ENCODE measurements at places on chromosomes 2 and 18. TPM values are rescaled to one million over a fixed set of nuclear protein-coding genes. Genes with fewer than 3 reads are reported as not detected.

The CD8B gene
- total RNA-seq, result not detected

The TP53I3 gene
- total RNA-seq, result 5.6 TPM

DNA sequence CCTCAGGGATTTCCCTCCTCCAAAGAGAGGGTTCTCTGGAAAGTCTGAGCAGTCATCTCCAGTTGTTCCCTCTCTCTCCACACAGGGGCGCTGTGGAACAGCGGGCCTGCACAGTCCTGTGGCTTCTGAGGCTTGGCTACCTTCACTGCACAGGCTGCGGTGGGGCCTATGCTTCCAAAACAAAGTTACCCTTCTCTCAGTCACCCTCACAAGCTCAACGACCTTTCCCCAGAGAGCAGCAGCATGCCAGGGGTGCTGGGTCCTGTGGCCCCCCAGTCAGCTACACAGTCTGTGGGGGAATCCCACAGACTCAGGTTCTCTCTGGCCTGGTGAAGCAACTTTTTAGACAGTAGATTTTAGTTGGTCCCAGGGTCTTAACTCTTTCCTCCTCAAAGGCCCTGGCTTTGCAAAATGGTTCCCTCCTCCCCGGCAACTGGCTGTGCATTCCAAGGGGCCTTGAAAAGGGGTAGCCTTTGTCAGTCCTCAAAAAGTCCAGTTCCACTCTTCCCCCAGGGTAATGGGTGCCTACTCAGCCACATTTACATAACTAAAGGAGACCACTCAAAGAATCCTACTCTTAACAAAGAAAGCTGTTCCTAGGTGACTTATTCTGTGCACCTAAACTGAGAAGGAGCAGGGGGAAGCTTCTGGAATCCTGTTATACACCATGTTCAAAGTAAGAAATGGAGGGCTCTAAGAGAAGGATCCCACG lies 14.9 kb downstream of the B3GNT7 start:
- ATAC-seq, result no peak

DNA sequence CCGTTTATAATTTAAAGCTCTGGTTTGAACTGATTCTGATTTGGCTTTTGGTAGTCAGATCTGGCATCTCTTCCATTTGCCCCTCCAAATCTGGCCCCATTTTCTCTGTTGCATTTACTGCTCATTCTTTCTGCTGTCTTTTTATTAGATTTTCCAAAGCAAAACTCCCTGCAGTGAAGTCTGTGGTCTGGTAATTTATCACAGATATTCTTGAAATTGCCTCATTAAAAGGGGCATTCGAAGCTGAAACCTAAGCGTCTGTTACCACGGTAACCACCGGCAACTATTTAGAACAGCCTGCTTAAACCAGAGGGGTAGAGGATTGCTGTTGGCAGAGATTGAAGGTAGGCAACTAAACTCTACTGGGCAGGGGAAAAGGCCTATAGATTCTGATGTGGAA lies 111.5 kb upstream of the UPP2 start:
- no peak for ATAC-seq

DNA sequence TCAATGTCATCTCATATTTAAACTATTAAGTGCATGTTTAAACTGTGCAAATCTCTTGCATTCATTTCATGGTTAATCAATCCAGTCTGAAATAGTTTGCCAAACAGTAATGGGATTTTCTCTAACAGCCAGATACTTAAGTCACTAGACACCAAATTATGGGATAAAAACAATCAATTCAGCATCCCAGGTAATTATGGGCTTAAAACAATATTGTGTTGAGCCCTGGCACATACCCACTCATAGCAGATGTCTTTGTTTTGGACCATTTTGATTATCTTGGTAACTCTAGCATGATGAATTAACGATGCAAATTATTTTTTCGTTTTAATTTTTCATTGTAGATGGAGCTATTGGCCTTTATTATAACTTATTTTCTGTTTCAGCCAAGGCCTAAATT lies 118.5 kb upstream of the CD302 start:
- no peak for ATAC-seq

GRCh38 chr2:23425338-23425871 lies 40.4 kb downstream of the KLHL29 start:
- no peak for ATAC-seq

GRCh38 chr18:54184836-54185235 lies 39.6 kb downstream of the MBD2 start:
- no peak for ATAC-seq

DNA sequence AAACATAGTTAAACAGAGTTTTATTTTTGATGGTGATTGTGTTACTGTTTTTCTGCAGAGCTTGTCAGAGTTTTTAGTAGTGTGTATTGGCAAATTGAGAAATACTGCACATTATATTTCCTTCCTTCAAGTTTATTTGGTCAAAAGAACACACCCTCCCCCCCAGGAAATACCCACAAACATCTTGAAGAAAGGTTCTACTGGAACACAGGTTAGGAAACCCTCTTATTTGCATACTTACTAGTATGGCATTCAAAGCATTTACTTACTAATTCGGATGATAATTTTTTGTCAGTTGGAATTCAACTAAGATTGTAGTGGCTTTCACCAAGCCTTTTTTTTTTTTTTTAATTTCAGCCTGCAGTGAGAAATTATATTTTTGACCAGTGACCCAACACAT lies 9.1 kb downstream of the CAB39 start:
- ATAC-seq, result no peak

DNA sequence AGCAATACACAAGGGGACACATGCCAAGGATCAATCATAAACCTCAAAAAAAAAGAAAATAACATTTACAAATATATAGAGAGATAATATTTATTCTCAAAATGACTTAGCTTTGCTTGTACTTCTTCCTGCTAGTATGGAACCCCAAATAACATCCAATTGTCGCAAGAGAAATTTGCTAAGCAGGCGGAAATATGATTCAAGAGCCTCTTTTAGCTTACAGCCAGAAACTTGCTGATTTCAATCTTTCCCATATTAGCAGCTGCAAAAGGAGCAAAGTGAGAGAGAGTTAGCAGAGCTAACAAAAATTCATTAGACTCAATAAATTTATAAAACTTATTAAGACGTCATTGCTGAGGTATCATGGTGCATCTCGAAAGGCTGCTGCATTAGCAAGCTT lies 294.9 kb downstream of the FSIP2 start:
- no peak for ATAC-seq

- ATAC-seq, result peak; percentile 49
Measured at GRCh38 chr18:54357082-54357659, 487 bp downstream of the STARD6 start.

GRCh38 chr2:14557111-14557510 lies 75.4 kb upstream of the LRATD1 start:
- no peak for ATAC-seq

DNA sequence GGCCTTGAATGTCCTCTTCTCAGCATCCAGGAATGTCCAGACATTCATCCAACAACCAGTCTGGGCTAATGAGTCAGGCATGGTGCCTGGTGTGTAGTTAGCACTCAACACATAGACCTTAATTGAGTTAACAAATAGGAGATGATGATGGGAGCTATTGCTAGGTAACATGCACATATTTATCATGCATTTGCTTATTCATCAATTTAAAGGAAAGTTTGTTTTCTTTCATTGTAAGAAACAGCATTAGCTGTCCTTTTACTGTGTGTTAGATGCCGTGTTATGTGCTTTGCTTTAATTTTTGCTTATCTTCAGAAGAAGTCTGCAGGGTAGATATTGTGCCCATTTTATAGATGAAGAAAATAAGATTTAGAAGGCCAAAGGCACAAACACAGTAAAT lies 43.2 kb downstream of the TSN start:
- ATAC-seq, result no peak

DNA sequence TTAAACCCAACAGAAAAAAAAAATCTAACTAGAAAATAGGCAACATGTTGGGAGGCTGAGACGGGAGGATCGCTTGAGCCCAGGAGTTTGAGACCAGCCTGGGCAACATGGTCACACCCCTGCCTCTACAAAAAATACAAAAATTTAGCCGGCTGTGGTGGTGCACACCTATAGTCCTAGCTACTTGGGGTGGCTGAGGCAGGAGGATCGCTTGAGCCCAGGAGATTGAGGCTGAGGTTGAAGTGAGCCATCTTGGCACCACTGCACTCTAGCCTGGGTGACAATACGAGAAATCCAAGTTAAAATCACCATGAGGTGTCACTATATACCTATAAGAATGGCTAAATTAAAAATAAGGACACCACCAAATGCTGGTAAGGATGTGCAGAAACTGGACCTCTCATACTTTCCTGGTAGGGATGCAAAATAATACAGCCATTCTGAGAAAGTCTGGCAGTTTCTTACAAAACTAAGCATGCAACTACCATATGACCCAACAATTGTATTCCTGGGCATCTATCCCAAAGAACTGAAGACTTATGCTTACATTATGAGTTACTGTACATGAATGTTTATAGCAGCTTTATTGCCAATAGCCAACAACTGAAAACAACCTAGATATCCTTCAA lies 2.2 kb downstream of the SEPTIN10 start:
- ATAC-seq, result no peak

DNA sequence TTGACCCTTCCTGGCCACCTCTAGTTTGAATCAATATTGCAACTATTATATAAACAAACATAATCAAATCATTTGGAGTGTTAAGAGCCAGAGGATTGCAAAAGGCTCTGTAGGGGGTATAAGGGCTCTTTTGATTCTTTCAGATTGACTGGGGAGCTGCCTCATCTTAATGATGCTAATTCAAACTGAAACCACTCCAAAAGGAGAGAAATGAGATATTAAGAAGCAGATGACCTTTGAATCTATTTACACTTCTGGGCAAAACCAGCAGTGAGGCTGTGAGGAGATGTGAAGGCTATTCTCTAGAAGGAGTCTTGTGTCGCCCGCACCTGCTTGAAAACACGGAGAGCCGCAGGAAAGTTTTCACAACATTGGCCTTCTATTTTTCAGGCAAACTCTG lies 311.2 kb upstream of the CRIM1 start:
- no peak for ATAC-seq

Data from gastroesophageal sphincter (tissue), 4 donors.